ENCODE measurements at places on chromosomes 6 and 20.

- no peak for DNase-seq
Observed at GRCh38 chr20:2149507-2149906, 47.9 kb downstream of the STK35 start.

DNA sequence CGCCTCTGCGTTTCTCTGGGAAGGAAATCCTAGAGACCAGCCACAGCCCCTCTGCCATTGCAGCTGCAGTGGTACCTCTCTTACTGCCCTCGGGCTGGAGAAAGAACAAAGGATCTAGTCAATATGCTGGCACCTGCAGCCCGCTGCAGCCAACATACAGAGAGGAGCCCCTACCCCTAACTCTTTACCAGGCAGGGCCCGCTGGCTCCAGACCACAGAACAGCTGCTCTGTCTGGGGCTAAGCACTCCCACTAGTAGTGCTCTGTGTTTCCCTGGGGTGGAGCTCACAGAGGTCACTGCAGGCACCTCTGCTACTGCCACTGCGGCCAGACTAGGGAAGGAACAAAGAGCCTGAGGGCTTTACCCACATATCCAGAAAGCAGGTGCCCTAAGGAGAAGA lies 93.8 kb upstream of the IMPG1 start:
- no peak for DNase-seq

DNA sequence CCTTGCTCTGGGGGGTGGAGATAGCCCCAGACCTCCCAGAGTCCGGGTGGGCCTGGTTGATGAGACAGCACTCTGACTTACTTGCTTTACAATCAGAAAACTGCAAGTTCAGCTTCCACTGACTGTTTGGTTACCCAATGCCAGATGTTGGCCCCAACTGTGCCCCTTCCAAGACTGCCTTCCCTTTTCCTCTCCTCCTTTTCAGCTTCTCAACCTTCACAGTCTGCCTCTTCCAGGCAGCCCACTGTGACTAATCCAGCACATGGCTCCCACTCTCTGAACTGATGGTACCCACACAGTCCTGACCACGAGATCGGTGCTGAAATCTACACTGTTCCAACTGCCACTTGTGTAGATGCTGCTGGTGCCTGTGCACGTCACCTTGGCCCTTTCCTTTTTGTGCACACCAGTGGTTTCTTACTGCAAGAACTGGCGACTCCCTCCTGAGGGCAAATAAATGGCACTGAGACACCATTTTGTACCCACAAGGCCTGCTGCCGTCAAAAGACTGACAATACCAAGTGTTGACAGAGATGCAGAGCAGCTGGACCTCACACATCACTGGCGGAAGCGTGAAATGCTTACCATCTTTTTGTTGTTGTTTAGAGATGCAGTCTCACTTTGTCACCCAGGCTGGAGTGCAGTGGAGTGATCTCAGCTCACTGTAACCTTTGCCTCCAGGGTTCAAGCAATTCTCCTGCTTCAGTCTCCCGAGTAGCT lies 1.8 kb upstream of the ARFGAP1 start:
- no peak for DNase-seq

DNA sequence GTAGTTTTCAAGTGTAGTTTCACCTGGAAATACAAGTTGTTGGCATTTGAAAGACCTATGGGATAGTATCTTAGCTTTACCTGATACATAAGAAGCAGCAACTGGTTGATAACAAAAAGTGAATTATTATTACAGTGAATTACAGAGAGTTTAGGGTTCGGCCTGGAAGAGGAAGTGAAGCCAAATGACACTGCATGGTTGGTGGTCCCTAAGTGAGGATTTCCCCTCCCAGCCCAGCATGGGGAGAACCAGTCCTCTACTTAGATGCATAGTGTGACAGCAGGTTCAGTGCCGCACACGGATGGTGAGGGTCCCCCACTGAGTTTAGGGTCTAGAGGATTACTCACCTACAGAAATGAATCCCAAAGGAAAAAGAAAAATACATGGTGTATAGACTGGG lies 18.1 kb downstream of the HLA-DPB1 start:
- DNase-seq: no peak

DNA sequence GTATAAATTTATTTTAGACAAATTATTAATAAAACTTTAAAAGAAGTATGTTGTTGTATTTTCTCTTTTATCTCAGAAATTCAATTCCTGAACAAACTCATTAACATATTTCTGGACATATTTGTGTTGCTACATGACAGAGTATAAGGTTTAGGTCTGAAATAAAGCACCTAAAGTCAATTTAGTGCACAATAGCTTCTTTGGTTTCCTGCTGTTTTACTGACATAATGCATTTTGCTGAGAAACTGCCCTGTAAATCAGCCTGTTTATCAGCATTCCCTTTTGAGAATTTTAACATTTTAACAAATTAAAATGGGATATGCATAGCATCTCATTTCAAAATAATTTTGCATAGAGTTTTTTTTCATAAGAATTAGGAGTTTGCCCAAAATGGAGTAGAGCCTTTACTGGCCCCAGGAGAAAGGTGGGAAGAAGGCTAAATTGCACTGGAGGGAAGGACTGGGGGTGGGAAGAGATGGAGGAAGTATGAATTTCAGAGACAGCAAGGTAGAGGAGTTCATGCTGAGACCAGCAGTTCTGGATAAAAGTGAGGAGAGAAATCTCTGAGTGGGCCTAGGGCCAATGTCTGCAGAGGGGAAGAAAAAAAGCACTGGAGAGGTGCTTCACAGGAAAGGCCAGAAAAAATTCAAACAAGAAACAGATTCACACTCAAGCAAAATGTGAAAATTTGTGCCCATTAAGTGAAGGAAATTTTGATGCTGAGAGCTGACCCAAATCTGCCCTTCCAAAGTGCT lies 324.2 kb upstream of the HSF2 start:
- no peak for DNase-seq

Data from liver (tissue), 10 donors.